A549 treated with ZK216348 at 1 μM for 4 hours (cell line): ENCODE measurements at places on chromosomes 4 and X. TPM values are rescaled to one million over a fixed set of nuclear protein-coding genes. Genes with fewer than 3 reads are reported as not detected.

Gene PABPC5
- not detected in 5 replicates for total RNA-seq

Gene BCLAF3
- total RNA-seq = 2.2 to 4.9 TPM (median 3.5 TPM) in 5 replicates

Gene GAGE12J
- total RNA-seq = not detected in 5 replicates

Gene POLR2B
- 61.5 to 79.5 TPM (median 65.0 TPM) in 5 replicates for total RNA-seq

Gene TRAPPC2
- 6.6 to 10.1 TPM (median 8.1 TPM) in 5 replicates for total RNA-seq

Gene ZNF157
- total RNA-seq = 0.06 to 0.15 TPM (median 0.07 TPM) in 3 of 5 replicates, not detected in the others
